ENCODE measurements at places on chromosomes 5 and 9.
A peak's percentile ranks its signal among the peaks of the same experiment; 100 is the strongest.

GRCh38 chr9:26462213-26462612 is 430.4 kb downstream of the CAAP1 start:
- DNase-seq = no peak

DNA sequence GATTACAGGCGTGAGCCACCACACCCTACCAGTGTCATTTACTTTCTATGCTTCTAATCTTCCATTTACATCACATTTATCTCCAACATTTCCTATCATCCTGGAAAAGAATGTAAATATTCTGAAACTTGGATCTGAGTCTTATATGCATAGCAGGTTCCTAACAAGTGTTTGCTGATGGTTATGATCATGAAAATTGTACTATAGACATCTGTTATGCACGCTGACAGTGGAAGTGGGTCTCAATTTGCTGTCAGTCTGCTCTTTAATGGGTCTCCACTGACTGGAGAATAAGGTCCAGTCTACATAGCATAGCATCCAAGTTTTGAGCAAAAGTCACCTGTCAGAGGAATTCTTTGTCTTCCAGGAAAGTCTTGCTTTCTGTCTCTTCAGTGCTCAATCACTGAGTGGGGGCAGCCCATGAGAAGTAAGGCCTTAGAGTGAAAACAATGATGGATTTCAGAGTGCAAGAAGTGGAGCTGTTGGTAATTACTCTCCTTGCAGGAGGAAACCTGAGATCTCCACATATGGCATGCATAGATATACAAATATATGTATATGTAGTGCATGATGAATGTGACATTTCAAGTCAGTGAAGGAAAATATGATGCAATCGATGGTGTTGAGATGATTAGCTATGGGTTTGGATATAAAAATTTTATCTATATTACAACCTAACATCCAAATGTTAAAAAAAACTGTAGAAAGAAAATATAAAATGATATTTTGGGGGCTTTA is 29.2 kb upstream of the MSANTD3 start:
- DNase-seq = peak; percentile 87

DNA sequence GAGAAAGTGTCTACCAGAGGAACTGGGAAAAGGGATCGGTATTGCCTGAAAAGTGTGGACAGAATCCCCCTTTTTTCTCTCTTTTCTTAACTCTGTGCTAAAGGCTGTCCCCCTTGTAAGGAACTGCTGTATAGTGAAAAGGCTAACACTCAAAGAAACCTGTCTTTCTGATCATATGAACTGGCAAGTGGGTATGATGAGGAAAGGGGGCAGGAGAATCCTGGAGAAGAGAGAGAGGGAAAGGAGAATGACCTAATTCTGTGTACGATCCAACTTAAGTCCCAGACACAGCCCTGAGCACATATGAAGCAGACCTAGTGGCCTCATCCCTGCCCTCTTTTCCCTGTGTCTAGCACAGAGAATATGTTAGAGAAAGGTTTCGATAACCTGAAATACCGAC is 967 bp downstream of the ANKRD31 start:
- no peak for DNase-seq

GRCh38 chr5:150604010-150604409 is 36.5 kb upstream of the SYNPO start:
- DNase-seq = no peak

DNA sequence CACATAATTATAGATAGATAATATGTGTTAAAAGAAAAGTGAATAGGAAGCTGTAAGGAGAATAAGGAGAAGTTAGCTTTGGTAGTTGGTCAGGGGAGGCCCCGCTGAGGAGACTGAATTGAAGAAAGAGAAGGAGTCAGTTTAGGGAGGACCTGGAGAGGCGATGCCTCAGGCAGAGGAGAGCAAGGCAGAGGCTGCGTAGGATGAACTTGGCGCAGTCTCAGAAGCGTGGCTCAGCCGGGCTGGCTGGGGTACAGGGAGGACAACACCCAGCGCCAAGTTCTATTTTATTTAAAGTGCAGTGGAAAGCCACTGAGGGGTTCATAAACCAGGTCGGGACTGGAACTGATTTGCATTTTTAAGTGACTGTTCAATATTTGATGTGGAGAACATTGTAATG is 68.5 kb downstream of the PTCD2 start:
- no peak for DNase-seq

DNA sequence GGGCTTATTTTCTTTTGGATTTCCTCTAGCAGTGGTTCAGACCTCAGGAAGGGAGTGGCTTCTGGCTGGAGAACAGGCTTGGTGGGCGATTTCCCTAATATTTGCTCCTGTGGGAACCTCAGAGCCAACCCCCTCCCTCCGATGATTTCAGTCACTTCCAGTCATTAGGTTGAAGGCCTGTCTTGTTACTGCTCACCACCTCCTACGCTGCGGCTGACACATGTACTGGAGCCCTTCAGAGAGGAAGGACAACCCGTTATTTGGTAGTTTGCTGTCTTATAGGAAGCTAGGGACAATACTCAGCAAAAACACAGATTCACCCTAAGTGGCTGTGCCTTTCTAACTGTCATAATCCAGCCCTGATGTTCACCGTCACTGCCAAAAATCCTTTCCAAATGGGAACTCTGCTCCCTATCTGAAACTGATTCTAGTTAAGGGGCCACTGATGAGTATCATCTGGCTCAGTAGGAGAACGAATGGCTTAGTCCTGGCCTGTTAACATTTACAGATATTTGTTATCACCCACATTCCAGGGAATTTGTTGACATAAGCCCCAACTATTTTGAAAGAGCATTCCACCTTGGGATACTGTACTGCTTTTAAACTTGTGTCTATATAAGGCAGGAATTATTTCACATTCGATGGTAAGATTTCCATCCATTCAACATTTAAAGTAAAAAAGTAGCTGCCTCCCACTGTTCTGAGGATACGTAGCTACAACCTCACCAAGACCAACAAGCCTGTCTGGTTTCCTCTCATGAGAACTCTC is 29.3 kb upstream of the ANKH start:
- DNase-seq = no peak

DNA sequence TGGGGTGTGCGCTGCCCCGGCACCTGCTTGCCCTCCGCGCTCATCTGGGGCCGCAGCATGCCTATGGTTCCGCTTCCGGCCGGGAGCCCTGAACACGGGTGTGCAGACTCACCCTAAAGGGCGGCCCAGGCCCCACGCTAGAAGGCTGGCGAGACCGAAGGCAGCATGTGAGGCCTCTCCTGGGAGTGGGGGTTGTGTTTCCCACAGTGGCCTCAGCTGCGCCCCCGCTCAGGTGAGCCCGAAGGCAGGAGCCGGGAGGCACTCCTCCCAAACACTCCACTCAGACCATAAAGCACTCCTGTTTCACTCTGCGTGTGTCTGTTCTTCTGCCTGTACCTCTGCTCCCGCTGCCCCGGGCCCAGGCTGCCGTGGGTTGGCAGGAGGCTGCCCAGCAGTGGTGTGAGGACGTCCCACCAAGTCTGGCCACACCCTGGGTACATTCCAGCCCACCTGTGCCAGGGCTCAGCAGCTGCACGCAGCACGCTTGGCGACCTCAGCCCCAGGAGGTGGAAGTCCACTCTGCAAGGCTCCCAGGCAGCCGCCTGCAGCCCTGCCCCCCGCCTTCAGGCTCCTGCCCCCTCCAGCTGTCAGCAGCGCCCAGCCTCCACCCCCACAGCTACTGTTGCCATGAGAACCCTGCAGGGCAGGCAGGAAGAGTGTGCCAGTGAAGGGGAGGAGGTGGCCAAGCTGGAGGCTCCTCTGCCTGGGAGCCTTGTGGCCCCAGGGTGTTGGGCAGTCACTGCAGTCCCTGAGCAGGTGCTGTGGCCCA is 1.2 kb upstream of the AJM1 start:
- peak; percentile 91 for DNase-seq

- no peak for DNase-seq
These were observed 39.7 kb downstream of the EXD3 start for GRCh38 chr9:137383081-137383783.

DNA sequence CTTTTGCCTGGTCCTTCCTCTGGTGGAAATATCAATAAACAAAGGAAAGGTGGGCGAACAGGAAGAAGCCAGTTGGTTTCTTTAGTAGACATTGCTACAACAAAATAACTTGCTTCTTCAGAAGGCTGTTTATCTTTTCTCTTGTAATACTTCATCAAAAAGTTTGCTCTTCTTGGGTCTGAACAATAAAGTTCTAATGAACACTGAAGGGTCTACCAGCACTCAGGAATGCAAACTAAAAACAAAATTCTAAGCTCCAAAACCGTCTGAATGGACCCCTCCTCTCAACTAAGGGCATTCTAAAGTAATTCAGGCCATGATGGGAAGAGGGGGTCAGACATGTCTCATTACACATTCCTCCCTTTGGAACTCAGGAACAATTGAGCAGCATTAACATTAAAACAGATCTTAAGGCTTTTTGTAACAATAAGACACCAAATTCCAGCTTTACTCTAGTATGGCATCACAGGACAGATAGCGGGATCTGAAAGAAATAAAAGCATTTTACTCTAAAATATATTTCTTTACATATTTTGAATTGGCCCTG is 2.3 kb downstream of the TBCA start:
- DNase-seq = no peak

DNA sequence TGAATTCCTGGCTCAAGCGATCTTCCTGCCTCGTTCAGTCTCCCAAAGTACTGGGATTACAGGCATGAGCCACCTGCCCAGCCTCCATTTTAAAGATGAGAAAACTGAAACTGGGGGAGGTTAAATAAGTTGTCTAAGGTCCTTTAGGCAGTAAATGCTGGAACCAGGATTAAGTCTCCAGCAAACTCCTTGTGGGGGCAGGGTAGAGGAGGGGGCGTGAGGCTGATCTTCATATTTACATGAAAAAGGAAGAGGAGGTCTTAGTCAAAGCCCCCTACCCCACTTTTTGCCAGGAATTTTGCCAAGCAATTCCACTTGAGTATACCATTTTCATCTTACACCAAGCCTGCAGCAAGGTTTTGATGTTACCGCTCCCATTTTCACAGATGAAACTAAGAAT is 76.6 kb upstream of the NR4A3 start:
- no peak for DNase-seq
